ENCODE measurements at places on chromosomes 6 and 20. TPM values are rescaled to one million over a fixed set of nuclear protein-coding genes. Genes with fewer than 3 reads are reported as not detected.

- DNase-seq = peak; percentile 32
Observed at GRCh38 chr20:49345524-49345923, 67.7 kb upstream of the ZNFX1 start.

GRCh38 chr20:7841291-7841970 lies 98.8 kb downstream of the HAO1 start:
- peak; percentile 73 for DNase-seq

- DNase-seq = no peak
Observed at GRCh38 chr6:48511378-48511777, 400.4 kb upstream of the PTCHD4 start.

The HECA gene
- polyA plus RNA-seq = 3.1 TPM

DNA sequence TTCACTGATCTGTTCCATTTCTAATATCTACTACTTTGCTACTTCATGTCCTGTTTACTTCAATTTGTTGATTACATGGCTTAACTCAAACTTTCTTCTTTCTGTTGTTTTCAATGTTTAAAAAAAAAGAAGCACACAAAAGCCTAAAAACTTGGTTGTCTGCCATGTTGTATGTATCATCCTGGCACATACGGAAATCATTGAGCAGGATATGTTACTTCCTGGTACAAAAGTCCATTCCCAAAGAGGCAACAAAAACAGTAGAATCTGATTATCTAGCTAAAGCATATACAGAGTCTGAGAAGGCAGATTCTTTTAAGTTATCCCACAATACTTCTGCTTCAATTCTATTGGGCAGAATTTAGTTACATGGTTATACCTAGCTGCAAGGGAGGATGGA lies 14.5 kb upstream of the COL12A1 start:
- peak; percentile 27 for DNase-seq

DNA sequence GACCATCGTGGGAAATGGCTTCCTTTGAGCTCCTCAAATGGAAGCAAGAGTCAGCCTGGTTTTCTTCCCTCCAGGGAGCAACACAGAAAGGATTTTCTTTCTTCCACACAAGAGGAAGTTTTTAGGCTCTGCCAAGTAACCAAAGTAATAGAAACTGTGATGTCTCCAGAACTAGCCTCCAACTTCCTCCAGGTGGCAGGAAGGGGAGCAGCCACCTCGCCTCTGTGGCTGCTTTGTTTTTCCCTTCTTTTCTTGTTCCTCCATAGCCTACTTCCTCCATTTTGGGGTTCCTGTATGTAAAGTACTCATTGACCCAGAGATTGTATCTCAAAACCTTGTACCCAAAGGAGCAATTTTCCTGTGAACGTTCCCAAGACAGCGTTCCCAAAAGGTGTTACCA lies 32.7 kb upstream of the CCR6 start:
- DNase-seq = no peak

- no peak for DNase-seq
Observed at GRCh38 chr20:14992153-14992552, 654.7 kb upstream of the FLRT3 start.

GRCh38 chr20:41047975-41048305 lies 19.3 kb downstream of the TOP1 start:
- DNase-seq = no peak

- DNase-seq = no peak
Observed at GRCh38 chr6:4981761-4982160, 22.1 kb downstream of the RPP40 start.

- DNase-seq = no peak
Observed at GRCh38 chr6:14817074-14817473, 428.8 kb upstream of the JARID2 start.

- DNase-seq = no peak
Observed at GRCh38 chr20:6739406-6739805, 28.1 kb upstream of the BMP2 start.

DNA sequence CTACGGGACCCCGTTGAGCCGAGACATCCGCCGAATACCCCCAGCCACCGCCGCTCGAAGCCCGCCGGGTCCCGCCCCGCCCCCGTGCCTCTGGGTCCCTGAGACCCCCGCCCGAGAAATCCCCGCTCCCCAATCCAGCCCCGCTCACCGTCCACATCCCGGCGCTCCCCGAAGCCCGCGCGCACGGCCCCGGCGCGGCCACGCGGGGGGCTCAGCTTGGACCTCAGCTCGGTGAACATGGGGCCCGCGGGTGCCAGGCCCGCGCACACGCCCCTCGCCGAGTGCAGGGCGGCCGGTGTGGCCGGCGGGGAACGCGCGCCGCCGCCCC lies 249 bp downstream of the SAMD10 start:
- DNase-seq = no peak

The POM121L2 gene
- not detected for polyA plus RNA-seq

The PRL gene
- not detected for polyA plus RNA-seq

The EFCAB8 gene
- polyA plus RNA-seq = not detected

GRCh38 chr6:167295495-167296292 lies 4.6 kb downstream of the UNC93A start:
- no peak for DNase-seq

The RCAN2 gene
- polyA plus RNA-seq = 1.8 TPM

GRCh38 chr20:47809161-47809960 lies 24.1 kb upstream of the SULF2 start:
- no peak for DNase-seq

DNA sequence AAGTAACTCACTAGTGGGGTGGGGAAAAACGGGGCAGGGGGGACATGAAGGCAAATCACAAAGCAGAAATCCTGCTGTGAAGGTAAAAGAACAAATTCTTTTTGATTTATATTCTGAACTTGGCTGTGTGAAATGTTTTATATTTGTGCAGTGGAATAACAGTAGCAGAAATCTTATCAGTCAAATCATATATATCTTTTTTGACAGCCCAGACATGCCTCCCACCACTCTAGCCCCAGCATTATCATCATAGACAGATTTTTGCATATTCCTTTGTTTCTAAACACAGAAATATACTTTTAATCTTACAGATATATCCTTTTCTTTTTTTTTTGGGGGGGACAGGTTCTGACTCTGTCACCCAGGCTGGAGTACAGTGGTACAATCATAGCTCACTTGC lies 97.4 kb downstream of the PREP start:
- DNase-seq = no peak

DNA sequence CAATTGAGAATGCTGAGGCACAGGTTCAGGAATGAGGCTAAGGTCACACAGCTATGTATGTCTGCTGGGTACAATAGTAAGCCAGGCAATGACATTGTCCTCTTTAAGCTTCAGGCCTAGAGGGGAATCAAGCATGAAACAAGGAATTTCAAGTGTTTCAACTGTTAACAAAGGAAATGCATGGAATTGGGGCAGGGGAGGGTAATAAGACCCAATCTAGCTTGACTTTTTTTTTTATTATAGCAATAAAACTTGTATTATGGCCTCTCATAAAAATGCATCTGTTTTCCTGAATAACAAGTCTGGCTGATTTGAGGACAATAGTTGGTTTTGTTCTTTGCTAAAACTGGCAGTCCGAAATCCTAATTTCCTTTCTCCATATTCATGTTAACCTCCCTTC lies 336.7 kb downstream of the CBLN4 start:
- DNase-seq = no peak

- DNase-seq = peak; percentile 13
Observed at GRCh38 chr6:166750108-166750793, 123.2 kb upstream of the RPS6KA2 start.

DNA sequence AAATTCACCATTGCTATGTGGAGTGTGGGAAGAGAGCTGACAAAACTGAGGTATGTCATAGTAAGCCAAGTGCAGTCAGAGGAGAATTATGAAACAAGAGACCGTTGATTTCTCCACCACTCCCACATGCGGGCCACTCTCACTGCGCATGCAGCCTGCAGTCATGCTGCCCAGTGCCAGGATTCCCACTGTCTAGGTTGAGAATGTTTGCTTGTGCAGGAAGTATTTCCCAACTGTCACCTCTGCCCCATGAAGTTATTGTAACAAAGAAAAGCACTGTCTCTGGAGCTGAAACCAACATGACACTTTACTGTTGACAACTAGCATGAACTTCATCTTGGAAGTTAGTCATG lies 18.7 kb upstream of the SFT2D1 start:
- DNase-seq = peak; percentile 24

GRCh38 chr6:36729161-36729524 lies 31.5 kb downstream of the RAB44 start:
- no peak for DNase-seq

- no peak for DNase-seq
Observed at GRCh38 chr6:167787896-167788562, 38.7 kb upstream of the AFDN start.

The RNF146 gene
- polyA plus RNA-seq = 32.2 TPM

DNA sequence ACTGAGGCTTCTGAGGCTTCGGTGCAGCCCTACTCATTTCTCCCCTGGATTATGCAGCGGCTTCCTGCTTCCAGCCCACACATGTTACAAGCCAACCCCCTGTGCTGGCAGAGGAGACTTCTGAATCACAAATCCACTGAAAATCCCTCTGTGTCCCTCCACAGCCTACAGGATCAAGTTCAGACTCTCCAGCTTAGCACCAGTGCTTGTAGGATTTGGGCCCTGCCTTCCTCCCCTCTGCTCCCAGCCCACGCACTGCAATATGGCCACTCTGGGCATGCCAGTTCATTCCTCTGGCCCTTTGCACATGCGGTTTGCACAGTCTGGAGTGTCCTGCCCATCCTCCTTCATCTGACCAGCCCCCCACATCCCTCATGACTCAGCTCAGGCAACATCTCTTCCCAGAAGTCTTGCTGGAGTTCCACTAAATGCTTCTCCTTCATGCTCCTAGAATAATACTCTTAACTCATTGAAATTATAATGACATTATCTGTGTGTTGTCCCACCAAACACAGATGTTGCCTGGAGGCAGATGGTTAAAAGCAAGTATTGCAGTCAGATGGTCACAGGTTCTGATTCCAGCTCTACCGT lies 15.9 kb upstream of the MDGA1 start:
- peak; percentile 83 for DNase-seq

The HLA-C gene
- 104 TPM for polyA plus RNA-seq

The GTF3C6 gene
- polyA plus RNA-seq = 32.5 TPM

DNA sequence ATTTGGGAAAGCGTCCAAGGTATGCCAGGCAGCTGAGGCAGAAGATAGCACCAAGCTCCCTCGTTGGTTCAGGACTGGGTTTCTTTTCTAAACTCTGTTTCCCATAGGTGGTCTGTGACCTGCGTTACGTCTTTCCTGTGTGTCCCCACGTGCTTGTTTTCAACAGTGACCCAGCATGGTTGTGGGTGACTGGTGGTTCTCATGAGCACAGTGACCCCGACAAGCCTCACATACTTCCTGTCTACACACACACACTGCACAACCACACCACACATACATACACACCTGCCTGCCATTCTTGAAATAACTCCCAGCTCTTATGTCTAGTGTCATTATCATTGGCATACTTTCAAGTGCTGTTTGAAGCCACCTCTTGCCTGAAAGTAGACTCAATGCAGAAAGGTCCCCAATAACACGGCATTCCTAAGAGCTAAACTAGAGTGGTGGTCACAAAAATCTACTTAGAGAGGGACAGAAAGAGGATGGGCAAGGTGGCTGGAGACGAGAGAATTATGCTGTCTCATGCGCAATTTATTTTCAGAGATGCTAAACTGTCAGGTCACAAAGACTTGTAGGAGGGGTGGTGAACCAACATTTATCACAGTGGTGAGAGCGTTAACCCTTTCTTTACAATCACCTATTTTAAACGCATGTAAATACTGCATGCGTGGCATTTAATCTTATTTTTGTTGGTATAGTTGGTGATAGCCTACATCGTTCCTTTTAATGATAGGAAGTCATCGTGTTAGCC lies 66.7 kb downstream of the GCNT2 start:
- no peak for DNase-seq

DNA sequence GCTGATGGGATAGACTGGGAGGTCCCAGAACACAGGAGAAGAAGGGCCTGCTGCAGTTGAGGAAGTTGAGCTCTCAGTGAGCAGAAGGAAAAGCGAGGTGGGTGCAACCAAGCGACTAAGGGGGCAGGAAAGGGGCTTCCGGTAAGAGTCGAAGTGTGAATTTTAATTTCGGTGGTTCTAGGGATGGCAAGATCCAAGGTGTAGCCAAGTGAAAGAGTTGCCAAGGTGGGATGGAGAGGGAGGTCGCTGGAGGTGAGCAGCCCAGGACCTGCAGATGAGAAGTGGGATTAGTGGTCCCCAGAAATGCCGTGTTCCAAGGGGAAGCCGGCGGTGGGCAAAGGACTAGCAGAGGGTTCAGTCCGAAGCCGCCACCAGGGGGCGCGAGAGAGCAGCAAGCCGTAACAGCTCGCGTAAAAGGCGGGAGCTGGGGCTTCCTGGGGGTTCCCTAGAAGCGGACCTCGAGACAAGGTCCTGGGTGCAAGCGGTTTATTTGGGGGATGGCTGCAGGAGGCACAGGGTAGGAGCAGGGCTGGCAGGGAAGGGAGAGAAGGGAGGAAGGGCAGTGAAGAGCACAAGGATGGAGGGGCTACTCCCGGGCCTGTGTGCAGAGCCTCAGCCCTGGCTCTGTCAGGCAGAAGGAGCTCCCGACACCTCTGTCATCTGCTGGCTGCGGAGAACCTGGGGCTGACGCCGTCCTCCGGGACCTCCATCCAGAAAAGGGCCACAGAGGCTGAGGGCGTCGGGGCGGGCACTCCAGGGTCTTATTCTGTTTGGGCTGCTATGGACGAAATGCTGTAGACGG lies 103.6 kb downstream of the PAX1 start:
- DNase-seq = no peak

DNA sequence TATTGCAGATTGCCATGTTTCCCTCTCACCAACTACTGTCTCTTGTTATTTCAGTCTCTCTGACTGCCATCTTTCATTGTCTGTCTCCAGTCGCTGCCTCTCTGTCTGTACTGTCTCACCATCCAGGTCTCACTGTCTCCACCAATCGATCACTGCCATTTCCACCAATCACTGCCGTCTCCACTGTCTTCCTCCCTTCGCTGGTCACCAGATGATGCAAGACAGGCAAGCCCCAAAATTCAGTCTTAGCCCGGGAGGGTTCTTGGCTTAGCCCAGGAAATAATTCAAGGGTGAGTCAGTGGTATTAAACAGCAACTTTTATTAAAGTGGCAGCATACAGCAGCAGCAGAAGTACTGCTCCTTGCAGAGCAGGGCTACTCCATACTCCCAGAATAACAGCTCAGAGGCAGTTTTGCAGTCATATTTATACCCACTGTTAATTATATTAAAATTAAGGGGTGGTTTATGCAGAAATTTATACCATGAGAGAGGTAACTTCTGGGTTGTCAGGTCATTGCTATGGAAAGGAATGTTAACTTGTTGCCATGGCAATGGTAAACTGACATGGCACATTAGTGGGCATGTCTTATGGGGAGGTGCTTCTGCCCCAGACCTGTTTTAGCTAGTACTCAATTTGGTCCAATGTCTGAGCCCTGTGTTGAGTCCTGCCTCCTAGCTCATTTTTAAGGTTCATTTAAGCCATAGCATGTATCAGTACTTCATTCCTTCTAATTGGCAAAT lies 23.0 kb upstream of the ECHDC1 start:
- peak; percentile 98 for DNase-seq

The TRAPPC3L gene
- polyA plus RNA-seq = not detected

The KIAA0408 gene
- polyA plus RNA-seq = 1.4 TPM

- no peak for DNase-seq
Observed at GRCh38 chr6:93163146-93163545, 256.2 kb downstream of the EPHA7 start.

The SLC2A10 gene
- polyA plus RNA-seq = 22.0 TPM

GRCh38 chr6:167408235-167408869 lies 83.5 kb downstream of the TTLL2 start:
- DNase-seq = no peak

GRCh38 chr6:98487612-98488011 lies 346.8 kb upstream of the POU3F2 start:
- no peak for DNase-seq

The GLP1R gene
- polyA plus RNA-seq = not detected
